ACHN (cell line): ENCODE measurements at places on chromosomes 12 and 14.

- DNase-seq: no peak
Measured at GRCh38 chr14:105055736-105056302, 9.4 kb downstream of the GPR132 start.

- DNase-seq: no peak
Measured at GRCh38 chr14:39912192-39913100, 480.2 kb upstream of the FBXO33 start.

DNA sequence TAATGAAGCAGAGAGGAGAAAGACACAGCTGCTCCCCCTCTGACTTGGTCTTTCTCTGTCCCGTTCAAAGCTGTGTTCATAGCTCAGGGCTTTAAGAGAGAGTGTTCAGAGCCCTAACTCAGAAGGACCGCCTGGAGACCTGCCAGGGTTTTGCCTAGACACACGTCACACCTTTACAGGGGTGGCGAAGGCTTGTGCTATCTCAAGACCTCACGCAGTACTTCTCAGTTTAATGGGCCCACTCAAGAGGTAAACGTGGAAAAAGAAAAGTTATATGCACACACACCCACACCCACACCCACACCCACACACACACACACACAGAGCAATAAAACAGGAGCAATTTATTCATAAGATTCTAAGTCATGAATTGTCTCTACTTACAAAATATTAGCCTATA, 374.3 kb downstream of the C12orf75 start:
- DNase-seq: no peak

DNA sequence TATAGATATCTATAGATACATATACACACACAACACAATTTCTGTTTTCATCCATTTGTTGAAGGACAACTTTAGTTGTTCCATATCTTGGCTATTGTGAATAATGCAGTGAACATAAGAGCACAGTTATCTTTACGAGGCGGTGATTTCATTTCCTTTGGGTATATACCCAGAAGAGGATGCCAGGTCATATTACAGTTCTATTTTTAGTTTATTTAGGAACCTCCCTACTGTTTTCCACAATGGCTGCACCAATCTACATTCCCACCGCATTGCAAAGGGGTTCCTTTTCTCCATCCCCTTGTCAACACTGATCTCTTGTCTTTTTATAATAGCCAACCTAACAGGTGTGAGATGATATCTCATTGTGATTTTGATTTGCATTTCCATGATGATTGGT, 143.4 kb upstream of the ARHGAP5 start:
- DNase-seq: no peak
